ENCODE measurements at places on chromosomes 12 and 14.

DNA sequence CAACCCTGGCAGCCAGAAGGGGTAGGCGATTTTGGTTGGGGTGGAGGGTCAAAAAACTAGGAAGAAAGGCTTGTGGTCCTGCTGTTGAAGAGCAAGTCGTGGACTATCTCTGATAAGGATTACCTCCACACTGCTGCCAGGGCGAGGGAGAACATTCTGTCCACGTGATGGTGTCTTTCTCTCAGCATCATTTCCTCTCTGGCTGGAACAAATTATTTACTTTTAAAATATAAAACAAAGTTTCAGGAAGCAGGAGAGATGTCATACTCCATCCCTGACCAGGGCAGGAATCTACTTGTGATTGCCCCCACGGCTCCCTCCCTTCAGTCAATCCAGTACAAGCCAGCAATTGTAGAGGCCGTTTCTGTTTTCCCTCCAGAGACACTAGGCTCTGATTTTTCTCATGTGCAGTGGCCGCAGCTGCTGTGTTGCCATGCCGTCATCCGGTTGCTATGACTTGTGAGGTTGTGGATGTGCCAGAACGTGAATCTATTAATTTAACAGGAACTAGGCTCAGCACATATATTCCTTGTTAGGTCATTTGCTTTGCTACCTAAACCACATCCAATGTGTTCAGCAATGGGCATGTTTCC, 61.5 kb upstream of the PTGR2 start:
- DNase-seq, result no peak

DNA sequence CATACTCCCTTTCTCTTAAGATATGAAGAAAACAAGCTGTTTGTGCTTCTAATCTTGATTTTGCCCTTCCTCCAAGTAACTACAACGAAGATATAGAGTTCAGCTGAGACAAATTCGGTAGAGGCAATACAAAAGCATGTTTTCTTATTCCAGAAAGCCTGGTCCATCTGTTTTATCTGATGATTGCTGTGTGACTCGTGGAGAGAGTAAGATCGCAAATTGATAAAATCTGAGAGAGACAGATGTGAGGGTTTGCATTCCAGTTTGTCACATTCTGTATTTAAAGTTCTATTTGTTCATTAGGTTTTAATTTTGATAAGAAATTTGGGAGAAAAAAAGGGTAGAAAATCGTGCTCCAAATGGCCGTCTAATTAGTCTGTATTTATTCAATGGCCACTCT, 192.1 kb downstream of the CPNE8 start:
- DNase-seq, result no peak

DNA sequence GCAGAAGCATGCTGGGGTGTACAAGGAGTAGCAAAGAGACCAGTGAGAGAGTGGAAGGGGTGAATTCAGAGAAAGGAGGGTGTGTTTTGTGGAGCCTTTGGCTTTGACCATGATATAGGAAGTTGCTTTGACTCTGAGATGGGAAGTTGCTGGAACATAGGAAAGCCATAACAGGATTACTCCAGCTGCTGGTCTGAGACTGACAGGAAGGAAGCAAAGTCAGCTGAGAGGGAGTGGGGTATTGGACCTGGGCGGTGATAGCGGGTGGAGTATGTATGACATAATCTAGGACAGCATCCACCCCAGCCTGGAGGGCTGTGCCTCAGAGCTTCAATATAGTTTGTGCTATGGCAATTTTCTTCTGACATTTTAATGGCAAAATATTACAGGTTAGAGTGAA, 324.4 kb downstream of the PDZRN4 start:
- DNase-seq, result no peak

DNA sequence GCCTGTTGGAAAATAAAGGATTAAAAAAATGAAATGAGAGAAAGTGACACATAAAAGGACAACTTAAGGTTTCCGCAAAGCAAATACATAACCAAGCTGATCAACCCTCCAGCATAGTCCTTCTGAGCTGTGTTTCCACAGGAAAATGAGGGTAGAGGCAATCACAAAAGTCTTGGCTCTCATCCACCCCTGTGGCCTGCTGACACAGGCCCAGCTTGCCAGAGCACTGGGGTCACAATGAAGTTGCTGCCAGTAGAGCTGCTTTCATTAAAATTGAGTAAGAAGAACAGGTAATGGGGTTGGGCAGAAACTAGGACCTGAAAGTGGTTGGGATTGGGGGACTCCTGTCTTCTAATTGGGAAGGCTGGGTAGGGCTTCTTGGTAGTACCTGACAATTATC, 65.9 kb downstream of the RERG start:
- DNase-seq, result no peak

DNA sequence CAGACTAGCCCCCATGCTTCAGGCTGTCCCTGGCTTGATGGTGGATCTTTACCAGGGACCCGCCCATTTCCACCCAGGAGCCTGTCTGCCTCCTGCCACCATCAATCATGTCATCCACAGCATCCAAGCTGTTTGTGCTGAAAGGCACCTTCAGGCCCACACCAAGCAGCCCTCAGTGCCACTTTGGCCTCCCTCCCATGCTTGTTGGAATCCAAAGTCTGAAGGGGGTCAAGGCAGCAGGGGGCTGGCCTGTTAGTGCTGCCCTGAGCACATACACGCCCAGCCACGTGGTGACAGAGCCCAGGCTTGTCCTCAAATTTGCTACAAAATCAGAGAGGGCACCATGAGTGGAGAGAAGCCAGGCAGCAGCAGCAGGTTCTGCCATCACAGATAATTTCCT, 1146.8 kb downstream of the FSCB start:
- DNase-seq, result no peak

GRCh38 chr12:69329669-69330428, 18.3 kb upstream of the LYZ start:
- DNase-seq, result peak; percentile 64

DNA sequence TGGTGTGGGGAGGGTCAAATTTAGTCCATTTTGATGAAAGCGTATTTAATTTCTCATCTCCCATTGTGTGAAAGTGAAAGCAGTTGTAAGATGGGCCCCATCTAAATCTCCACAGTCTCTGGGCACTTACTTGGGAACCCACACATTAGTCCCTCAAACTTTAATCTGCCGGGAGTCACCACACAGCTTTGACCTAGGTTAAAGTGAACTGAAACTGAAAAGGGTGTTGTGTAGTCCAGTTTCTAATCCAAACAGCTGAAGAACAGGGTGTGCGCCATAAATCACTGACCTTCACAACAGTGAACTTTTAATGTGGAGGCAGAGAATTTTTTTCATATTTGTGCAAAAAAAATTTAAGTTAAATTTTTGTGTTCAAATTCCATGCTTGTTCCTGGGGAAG, 48.4 kb upstream of the PTPRO start:
- no peak for DNase-seq

- no peak for DNase-seq
These were observed 3.6 kb upstream of the TPI1 start for GRCh38 chr12:6863586-6864321.

GRCh38 chr12:111171345-111171744, 197.6 kb downstream of the PHETA1 start:
- no peak for DNase-seq

DNA sequence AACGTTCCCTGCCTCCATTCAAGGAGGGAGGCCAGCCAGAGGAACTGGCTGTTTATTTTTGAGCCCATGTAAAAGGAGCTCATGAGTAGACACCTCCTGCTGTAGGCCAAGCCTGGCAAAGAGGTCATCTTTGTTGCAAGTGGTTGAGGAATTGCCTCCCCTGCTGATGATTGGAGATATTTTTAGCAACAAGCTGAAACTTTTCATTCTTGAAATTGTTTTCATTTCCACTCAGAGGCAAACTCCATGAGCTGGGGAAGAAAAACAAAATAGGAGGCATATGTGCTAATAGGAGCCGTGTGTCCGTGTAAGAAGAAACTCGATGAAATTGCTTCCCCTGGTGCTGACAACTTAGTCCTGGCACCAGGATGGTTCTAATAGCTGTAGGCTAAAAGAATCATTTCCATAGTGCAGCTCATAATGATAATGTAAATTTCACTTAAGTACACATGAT, 440.1 kb upstream of the FAR2 start:
- no peak for DNase-seq

GRCh38 chr14:32364941-32365340, 35.8 kb downstream of the AKAP6 start:
- DNase-seq, result no peak

DNA sequence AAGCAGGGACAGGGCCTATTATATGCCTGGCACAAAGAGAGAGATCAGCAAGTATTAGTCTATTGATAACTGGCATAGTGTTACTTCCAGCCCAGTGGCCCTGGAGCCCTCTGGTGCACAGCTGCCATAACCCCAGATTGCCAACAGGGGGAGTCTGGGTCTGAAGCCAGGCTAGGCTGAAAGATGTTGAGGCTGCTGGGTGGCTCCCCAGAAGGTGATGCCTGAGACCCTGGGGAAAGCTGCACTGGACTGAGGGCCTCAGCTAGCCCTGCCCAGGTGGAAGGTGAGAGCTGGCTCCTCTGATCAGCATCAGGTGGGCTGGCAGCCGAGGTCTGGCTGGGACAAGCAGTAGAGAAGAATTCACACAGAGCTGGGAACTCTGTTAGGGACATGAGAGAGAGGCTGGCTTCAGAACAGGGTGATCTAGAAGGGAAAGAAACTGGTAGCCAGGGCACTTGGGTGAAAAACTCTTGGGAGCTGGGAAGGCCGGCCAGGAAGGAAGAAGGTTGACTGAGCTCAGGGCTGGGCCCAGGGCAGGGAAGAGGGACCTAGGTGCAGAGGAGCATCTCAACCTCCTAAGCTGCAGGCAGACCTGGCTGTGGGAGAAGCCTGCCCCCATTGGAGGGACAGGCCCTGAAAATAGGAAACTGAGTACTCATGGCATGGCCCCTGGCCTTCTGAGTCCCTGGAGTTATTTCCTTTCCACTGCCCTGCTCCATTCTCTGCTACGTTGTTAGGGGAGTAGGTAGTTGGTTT, 3.9 kb downstream of the GZMH start:
- DNase-seq, result peak; percentile 73

DNA sequence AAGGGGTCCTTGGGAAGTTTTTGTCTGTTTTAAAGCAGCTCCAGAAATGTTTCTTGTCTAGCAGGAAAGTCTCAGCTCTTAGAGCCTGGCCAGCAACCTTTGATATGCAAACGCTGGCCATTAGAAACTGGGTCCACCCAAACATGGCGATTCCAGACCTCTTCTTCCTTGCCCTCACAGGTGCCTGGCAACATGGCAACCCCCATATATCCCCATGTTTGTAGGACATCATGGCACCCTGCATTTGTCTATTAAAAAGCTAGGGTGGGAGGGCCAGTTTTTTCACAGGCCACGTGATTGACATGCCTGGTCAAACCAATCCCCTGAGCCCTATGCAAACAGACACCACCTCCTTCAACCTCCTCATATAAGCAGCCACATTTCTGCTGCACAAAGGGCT, 848.7 kb upstream of the FOXG1 start:
- DNase-seq, result no peak

- DNase-seq, result no peak
These were observed 39.1 kb downstream of the ERH start for GRCh38 chr14:69358966-69359365.

- no peak for DNase-seq
These were observed 161.1 kb downstream of the TRHDE start for GRCh38 chr12:72433298-72433697.

- no peak for DNase-seq
These were observed 163.1 kb downstream of the GCH1 start for GRCh38 chr14:54739514-54739913.

DNA sequence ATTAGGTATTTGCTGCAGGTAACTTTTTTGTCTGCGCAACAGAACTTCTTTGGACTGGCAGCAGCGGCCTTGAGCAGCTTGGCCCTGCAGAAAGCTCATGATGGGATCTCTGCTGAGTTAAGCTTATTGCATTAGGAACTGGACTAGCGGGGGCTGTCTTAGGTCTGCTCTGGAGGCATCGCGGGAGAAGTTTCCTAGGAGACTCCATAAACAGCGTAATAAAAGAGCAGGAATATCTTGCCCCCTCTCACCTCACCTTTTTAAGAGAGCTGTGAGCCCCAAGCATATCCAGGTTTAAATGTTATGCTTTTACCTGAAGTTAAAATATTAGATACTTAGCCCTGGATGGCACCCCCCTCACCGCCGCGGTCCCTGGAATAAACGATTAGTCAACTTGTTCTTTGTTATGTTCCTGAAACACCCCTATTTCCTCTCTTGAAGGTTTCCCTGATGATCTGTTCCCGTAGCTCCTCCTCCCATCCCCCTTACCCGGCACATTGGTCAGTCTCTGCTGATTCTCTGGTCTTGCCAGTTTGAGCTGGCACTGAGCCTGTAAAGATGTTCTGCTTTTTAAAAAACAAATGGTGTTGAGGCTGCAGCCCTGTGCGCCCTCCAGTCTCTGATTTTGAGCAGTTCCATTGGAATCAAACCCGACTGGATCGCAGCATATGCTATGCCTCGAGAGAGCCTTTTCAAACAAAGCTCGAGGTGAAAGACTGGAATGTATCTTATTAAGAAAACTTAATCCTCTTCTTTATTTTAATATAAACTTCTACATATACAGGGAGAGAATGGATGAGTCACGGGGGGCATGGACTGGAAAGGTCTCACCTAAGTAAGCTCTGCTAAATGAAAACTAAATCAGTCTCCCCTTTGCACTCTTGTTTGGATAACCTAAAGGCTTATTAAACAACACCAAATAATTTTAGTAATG, 1.9 kb downstream of the MLXIP start:
- no peak for DNase-seq

DNA sequence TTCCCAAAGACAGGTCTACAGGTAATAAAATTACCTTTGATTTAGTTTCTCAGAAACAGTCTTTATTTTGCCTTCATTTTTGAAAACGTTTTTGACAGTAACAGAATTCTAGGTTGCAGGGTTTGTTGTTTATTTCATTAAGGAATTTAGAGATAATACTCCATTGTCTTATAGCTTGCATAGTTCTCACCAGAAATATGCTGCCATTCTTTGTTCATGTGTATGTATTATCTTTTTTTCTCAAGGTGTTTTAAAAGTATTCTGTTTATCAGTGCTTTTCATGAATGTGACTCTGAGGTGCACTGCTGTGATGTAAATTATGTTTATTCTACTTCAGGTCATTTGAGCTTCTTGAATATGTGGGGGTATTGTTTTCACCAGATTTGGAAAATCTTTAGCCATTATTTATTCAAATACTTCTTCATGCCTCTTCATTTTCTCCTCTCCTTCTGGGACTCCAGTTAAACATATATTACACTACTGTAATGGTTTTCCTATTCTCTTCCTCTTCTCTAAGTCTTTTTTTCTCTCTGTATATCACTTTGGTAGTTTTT, 32.7 kb downstream of the ZNF605 start:
- no peak for DNase-seq

- DNase-seq, result no peak
These were observed 101.8 kb upstream of the EIF5 start for GRCh38 chr14:103232031-103232808.

DNA sequence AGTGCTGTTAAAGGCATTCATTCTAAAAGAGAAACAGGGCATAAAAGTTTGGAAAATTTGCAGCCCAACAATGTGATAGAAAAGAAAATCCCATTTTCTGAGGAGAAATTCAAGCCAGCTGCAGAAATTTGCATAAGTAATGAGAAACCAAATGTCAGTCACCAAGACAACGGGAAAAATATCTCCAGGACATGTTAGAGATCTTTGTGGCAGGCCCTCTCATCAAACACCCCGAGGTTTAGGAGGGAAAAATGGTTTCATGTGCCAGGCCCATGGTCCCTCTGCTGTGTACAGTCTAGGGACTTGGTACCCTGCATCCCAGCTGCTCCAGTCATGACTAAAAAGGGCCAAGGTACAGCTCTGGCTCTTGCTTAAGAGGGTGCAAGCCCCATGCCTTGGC, 251.0 kb upstream of the FAR2 start:
- DNase-seq, result no peak

All from CD4-positive, alpha-beta T cell treated with Interleukin-10 for 1 hour (primary cell).